ENCODE measurements at places on chromosomes 12 and 14.
A peak's percentile ranks its signal among the peaks of the same experiment; 100 is the strongest.

GRCh38 chr12:74538491-74539258 lies 1.0 kb downstream of the ATXN7L3B start:
- no peak for DNase-seq

GRCh38 chr12:132324841-132325732 lies 4.3 kb downstream of the GALNT9 start:
- DNase-seq = no peak

GRCh38 chr14:34711169-34711568 lies 3.2 kb downstream of the CFL2 start:
- no peak for DNase-seq

GRCh38 chr12:112013601-112014402 lies 576 bp downstream of the ERP29 start:
- DNase-seq = peak; percentile 54

DNA sequence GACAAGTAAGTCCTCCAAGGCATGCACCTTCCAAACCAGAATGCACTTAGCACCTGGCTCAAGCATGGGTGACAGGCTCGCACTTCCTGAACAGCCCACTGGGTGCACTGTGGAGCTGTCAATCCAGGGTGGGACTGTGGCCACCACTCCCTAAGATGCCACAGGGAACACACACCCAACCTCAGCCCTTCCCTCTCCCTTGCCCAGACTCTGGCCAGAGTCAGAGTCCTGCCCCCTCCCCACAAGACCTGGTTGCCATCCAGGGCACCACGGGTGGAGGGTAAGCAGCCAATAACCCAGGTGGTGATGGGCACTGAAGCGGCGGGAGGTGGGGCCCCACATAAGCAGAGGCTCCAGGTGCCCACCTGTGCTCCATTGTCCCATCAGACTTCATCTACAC lies 160.6 kb downstream of the MYRFL start:
- no peak for DNase-seq

- DNase-seq = no peak
Observed at GRCh38 chr12:58099476-58099875, 158.1 kb downstream of the ATP23 start.

DNA sequence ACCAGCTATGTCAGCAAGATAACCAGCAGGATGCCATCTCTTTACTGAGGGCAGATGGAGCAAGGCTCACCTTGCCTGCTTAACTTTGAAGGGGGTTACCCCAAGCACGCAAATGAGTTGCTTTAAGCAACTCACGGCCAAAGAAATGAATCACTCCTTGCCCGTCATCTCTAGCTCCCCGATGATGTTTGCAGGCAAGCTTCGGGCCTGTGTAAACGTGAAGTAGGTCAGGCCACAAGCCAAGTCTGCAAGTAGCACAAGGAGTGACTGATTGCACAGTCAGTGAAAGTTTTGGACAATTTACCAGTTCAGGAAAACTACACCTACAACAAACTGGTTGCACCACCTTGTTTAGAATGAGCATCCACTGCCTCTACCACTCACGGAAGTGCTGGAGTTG lies 699.7 kb upstream of the TBX3 start:
- DNase-seq = no peak

GRCh38 chr14:30180219-30180618 lies 252.6 kb upstream of the PRKD1 start:
- DNase-seq = no peak

All from hippocampal formation (tissue), 2 donors.